ENCODE measurements at places on chromosomes 12 and 14.

- DNase-seq = no peak
These were observed 9.7 kb downstream of the RHOF start for GRCh38 chr12:121783766-121784165.

GRCh38 chr14:84129941-84130340 is 1400.0 kb upstream of the FLRT2 start:
- no peak for DNase-seq

DNA sequence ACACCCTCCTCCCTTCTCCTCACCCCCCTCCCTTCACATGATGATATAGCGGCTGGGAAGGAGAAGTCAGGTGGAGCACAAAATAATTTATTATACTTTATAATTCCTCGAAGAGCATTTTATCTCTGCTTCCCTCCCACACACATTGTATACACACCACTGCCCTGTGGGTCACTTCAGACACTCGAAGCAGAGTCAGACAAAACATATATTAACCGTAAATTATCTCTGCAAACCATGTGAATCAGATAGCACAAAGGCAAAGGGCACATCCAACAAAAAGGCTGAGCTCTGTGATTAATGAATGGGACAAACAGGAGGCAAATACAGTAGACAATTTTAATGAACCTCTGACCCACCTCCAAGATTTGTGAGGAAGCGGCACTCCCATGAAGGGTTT is 450.7 kb downstream of the GALC start:
- no peak for DNase-seq

DNA sequence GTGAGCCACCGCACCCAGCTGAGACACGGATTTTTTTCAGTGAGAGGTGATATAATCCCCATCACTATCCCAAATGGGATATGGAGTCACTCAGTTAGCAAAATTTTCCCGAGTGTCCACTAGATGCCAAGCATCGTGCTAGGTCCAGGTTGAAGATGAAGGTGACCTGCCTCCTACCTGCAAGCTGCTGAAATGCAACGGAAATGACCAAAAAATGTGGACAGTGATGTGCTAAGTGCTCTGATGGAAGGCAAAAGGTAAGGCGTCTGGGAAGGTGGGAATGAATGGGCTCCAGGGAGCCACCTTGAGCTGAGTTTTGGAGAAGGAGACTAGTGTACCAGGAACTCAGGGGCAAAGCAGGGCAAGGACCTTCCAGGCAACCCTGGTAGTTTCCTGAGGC is 64.6 kb downstream of the CALM1 start:
- DNase-seq = no peak

DNA sequence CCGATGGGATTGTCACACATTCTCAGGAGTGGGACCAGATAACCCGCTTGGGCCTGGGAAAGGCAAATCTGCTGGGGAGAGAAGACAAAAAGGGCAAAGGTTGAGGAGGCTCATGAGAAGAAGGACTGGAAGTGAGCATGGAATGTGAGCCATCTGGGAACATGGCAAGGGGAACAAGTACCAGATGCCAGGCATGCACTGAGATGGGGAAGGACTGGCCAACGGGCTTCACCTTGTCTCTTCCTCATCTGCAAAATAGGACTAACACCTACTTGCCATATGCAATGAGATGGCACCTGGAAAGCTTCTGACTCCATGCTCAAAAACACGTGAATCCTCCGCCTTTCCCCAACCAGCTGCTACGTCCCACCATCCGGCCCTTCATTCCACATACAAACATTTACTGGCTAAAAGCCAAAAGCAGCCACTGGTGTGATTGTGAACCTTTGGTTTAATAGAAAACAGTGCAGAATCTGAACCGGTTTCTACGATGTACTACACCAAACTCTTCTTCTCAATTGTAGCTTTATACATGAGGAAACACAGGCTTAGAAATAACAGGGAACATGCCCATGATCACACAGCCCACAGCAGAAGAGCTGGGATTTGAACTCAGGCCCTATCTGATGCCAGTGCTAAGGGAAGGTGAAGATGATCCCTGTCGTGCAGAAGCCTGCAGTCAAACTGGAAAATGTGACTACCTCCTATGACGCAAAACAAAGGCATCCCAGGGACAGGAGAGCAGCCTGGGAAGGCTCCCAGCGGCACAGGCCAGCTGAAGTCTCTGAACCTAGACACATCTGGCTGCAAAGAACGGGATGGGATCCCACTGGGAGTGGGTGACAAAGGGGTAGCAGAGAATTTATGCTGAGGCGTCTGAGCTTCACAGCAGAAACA is 112.1 kb downstream of the TTC7B start:
- no peak for DNase-seq

- DNase-seq = no peak
These were observed 93.9 kb downstream of the DNAI7 start for GRCh38 chr12:25101092-25101445.

Measured in islet precursor cell (in vitro differentiated cells).